ENCODE measurements at places on chromosomes 2 and 18.

GRCh38 chr2:54569745-54570301, 113.7 kb downstream of the SPTBN1 start:
- no peak for DNase-seq

- no peak for DNase-seq
Observed at GRCh38 chr18:24795129-24795528, 334.7 kb downstream of the HRH4 start.

DNA sequence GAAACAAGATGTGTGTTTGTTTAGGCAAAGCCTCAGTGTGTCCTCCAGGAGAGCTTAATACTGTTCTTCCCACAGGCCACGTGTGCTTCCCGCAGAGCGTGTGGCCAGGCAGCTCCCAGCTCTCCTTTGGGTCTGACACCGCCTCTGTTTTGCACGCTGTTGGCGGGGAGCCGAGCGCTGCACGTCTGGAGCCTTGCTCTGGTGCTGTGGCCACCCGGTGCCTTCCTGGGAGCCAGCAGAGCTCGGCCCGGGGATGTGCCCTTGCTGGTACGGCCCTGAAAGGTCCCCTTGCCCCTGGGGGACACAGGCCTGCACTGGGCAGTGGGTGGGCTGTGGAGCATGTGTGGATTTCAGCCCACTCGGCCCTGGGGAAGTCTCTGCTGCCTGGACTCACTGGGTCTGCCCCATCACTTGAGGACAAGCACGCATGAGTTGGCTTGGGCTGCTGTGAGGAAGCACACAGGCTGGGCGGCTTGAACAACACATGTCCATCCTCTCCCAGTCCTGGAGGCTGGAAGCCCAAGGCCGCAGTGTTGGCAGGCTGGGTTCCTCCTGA, 160.7 kb upstream of the HDAC4 start:
- DNase-seq, result no peak

DNA sequence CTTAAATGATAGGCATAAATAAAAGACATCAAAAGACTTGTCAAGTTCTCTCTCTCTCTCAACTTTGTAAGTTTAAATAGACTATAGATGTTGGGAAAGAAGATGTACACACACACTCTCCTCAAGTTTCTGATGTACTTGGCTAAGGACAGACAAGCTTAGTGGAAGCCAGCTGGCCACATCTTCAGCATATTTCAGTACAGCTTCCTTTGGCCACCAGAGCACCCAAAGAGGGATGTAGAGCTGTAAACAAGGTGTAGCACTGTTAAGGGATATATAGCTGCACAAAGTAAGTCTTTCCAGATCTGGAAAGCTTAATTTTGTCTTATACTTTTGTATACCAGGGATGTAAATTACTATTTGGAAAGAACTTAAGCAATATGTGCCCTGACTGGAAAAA, 64.3 kb upstream of the MSTN start:
- no peak for DNase-seq

DNA sequence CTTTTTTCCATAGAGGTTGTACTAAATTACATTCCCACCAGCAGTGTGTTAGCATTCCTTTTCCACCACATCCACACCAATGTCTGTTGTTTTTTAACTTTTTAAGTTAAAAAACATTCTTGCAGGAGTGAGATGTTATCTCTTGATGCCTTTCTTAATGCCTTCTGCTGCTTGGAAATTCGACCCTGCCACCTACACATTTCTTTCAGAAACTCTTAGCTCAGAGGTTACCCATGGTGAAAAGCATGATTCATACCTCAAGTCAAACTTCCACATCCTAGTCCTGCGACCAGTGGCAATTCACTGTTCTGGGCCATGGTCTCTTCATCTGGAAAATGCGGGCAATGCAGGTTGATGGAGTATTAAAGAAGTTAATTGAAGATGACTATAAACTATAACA, 12.7 kb upstream of the HNMT start:
- DNase-seq, result no peak

- no peak for DNase-seq
Observed at GRCh38 chr2:158482594-158482993, 25.8 kb downstream of the PKP4 start.

DNA sequence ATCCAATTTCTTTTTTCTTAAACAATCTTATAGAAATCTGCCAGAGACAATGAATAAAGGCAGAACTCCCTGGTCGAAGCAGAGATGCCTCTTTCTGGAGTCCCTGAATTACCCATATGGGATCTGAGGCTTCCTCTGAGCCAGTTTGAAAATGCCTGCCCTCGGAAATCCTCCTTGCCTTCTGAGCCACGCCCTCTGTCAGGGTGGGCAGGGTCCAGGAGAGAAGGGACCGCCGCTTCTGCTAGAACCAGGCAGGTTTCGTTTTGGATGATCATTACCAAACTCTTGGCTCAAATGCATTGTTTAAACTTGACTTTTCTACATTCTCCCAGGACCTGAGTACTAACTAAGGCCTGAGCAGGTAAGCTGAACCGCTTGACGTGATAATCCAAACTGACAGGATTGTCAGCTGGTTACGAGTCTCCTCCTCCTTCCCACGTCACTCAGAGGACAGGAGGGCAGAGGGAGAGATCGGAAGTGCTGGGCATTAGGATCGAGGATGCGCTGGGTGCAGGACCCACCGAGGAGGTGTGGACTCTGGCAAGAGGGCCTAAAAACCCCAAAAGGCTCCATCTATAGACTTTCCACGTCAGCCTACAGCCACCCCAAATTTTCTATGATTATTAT, 128.4 kb downstream of the KLHL29 start:
- no peak for DNase-seq

GRCh38 chr2:216408426-216409290, 3.6 kb upstream of the SMARCAL1 start:
- no peak for DNase-seq

DNA sequence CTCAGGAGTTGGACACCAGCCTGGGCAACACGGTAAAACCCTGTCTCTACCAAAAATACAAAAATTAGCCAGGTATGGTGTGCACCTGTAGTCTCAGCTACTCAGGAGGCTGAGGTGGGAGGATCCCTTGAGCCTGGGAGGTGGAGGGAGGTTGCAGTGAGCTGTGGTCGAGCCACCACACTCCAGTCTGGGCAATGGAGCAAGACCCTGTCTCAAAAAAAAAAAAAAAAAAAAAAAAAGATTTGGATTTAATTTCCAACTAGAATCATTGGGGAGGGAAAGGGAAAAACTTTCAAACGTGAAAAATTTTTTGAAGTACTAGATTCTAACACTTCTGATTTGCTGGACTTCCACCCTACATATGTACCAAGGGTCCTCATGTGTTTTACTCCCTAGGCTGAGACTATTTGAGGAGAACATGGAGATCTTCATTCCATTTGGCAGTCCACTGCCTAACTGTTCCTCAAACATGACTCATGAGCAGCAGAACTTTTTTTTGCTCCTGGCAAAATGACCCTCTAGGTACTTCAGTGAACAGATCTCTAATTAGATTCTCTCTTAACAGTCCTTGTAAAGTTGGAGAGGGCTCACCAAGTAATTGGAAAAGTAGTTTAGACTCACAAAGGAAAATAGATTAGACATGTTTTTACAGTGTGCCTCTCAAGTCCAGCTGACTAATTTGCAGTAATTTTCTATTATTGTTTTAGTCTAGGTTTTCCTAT, 267.6 kb downstream of the METTL4 start:
- no peak for DNase-seq

DNA sequence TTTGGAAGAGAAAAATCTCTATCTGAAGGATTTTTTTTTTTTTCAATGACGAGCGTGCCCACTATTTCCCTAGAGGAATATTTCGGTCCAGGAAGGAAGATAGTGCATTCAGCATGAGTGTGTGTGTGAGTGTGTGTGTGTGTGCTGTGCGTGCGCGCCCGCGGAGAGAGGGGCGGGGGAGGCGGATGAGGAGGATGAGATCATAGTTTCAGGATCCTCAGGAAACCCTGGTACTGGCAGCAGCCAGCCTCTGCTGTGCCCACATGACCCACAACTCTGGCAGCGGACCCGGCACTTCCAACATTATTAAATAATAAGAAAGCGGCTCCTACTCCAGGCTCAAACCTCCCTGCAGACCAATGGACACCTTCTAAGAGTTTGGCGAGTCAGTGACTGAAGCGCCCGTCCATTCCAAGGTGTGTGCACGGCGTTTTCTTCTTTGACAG, 217.0 kb upstream of the DTNA start:
- DNase-seq, result no peak

DNA sequence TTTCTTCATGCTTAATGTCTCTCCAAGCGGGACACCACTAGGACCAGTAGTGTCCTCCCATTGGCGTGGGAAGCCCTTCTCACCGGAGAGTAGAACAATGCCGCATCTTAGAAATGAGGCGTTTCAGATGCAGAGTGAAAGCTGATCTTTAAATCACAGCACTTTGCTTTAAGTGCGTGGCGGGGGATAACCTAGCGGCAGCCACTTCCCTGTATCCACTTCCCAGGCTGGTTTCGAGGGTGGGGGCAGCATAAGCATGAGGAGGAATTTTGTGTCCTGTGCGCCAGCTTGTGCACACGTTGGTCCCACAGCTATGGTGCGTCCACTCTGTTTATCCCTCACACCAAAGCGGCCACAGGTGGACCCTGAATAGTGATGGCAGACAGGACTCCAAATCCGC, 63.1 kb downstream of the MBP start:
- no peak for DNase-seq

GRCh38 chr2:11248-11941, 34.9 kb downstream of the FAM110C start:
- peak; percentile 17 for DNase-seq

- DNase-seq, result no peak
Observed at GRCh38 chr2:13758412-13758811, 874.1 kb upstream of the LRATD1 start.

DNA sequence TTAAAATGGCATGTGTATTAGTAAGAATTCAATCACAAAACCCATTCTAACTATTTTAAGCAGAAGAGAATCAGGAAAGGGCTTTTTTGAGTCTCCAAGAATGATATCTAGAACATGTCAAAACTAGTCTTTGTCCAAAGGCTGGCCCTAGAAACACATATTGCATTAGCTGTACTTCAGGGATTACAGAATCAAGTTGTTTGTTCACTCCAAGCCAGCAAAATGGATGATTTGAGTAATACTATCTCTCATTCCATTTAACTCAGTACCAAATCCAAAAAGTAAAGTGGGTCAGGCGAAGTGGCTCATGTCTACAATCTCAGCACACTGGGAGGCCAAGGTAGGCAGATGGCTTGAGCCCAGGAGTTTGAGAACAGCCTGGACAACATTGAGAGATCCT, 41.3 kb downstream of the ATF2 start:
- no peak for DNase-seq

GRCh38 chr2:184302506-184302905, 295.8 kb upstream of the ZNF804A start:
- DNase-seq, result no peak

DNA sequence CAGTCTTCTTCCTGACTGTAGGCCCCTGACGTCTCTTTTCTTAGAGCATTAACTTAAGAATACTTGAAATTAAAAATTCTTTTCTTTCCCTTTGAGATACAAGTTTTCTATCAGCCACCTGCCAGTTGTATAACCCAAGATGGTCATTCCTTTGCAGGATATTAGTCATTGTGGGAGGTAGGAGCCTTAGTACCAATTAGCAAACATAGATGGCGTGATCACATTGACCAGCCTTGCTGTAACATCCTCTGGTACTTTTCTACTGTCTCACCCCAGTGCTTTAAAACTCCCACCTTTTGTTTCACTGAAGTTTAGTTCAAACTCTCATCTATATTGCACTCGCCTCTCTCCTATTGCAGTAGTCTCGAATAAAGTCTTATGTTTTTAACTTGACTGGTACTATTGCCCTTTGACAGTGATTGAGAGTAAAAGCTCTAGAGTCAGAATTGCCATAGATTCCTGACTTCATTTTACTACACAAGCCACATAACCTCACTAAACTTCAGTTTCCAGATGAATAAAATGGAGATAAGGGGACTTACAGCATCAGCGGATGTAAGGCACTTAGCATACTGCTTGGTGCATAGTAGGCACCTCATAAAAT, 74.1 kb downstream of the VRK2 start:
- no peak for DNase-seq

GRCh38 chr2:106115250-106115649, 78.9 kb downstream of the UXS1 start:
- DNase-seq, result no peak

DNA sequence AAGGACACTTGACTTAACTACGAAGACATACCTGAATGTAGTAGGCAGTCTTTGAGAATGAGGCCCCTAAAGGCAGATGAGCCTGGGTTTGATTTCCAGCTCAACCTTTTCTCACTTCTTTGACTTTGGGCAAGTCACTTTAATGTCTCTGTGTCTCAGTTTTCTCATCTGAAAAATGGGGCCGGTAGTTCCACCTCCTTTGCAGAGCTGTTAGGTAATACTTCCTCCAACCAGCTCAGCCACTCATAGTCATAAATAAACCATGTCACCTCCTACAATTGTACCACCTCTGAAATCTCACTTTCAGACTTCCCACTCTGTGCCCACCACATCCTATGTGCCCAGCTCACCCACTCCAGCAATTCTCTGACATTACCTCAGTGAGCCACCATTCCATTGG, 10.4 kb downstream of the ARHGAP25 start:
- DNase-seq, result no peak

DNA sequence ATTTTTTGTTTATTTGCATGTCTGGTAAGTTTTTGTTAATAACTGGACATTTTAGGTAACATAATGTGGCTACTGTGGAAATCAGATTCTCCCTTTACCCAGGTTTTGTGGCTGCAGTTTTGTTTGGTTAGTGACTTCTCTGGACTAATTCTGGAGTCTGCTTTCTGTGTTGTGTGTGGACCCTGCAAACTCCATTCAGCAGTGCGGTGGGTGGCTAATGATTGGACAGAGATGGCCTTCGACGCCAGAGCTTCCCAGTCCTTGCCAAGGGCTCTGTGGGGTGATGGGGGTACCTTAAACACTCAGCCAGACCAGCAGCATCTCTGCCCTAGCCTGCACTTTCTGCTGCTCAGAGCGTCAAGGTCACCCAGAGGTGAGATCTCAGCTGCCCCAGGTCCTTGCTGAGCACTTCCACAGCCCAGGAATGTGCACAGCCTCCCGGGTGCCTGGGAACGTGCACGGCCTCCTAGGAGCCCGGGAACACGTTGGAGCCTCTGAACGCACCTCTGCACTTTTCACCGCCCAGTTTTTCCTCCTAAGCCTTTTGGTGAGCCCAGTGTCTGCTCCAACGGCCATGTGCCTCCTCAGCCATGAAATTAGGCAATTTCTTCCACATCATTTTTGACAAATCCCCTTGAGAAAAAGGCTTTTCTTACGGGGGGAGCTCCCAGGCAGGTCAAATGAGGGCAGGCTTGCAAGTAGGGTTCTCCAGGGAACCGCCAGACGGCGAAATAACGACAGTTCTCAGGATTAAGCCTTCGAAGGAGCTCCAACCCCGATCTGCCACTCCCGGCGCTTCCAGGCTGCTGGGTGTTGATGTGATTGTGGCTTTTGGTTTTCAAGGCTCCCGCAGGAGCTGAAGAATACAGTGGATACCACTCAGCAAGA, 35.2 kb upstream of the KLF11 start:
- no peak for DNase-seq

GRCh38 chr18:58578835-58579560, 49.9 kb downstream of the ALPK2 start:
- DNase-seq, result no peak

GRCh38 chr18:74400813-74401212, 56.3 kb downstream of the DIPK1C start:
- no peak for DNase-seq

GRCh38 chr18:69674292-69674877, 273.3 kb downstream of the CD226 start:
- no peak for DNase-seq

- DNase-seq, result no peak
Observed at GRCh38 chr2:211939177-211939576, 599.4 kb downstream of the ERBB4 start.

GRCh38 chr2:42045848-42046748, 1.7 kb upstream of the PKDCC start:
- no peak for DNase-seq

GRCh38 chr2:167715932-167716331, 531.5 kb downstream of the STK39 start:
- no peak for DNase-seq
